ENCODE measurements at places on chromosomes 2 and 18.
A peak's percentile ranks its signal among the peaks of the same experiment; 100 is the strongest.

DNA sequence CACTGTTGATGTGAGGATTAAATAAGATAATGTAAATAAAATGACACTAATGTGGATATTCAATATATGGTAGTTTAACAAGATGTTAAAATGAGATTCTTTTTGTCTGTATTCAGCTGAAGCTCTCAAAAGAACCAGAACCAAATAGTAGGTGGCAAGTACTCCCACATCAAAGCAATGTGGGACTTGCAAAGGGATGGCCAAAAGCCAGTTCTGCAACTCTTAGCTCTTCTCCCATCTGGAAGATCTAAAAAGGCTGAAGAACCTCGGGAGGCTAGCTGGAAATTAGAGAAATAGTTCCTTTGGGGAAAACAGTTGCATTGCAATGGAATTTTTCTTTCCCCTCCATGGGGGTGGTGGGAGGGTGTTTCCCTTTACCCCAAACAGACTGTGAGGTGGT, 48.7 kb downstream of the FBXO48 start:
- no peak for DNase-seq

- no peak for DNase-seq
Observed at GRCh38 chr2:166468124-166469024, 25.7 kb downstream of the SCN7A start.

DNA sequence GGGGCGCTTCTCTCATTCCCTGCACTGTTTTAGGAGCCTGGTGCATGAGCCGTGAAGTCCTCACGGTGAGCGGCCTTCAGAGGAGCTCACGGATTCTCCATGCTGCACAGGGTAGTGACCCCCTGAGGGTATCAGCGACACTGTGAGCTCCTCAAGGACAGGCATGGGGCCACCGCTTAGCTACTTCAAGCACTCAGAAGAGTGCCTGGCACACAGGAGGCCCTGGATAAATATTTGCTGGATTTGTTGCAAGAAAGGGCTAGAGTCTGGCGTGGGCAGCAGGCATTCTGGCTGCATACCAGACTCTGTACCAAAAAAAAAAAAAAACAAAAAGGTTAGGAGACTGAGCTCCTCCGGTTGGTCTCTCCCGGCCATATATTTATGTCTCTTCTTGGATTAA, 5.7 kb upstream of the MBP start:
- DNase-seq: no peak

- no peak for DNase-seq
Observed at GRCh38 chr2:208255557-208256106, 761 bp upstream of the IDH1 start.

DNA sequence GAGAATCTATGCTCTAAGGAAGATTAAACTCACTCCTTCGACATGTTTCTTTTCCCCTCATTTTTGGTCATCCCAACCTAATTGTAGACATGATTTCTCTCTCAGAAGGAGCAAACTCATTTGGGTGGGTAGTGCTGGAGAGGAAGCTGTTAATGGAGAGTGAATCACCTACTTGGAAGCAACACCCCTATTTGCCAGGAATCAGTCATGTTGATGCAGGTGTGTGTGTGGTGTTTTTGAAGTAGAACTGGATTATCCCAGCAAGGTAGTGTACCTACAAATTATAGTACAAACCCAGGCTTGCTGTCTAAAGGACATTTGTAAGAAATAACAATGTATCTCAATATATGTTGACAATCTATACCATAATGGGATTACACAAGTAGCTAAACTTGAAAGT, 186.4 kb downstream of the EPHA4 start:
- DNase-seq: no peak

GRCh38 chr2:2912293-2912692, 465.3 kb downstream of the EIPR1 start:
- no peak for DNase-seq

DNA sequence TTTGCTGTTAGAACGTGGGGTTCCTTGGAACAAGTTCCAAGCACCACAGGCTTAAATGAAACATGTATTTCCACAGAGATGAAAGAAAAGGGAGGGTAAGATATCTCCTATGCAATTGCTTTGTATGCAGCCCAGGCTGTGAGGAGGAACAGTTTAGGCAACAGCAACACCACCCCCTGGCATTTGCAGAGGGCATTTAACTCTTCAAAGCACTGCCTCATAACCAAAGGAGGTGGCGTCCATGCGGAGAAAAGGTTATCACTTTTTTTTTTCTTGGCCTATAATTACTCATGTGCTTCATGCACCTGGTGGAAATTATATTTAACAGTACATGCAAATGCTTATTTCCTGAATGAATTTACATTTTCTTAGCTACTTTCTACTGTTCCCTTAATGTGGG, 286.0 kb downstream of the LPIN1 start:
- peak; percentile 54 for DNase-seq

- no peak for DNase-seq
Observed at GRCh38 chr2:63654959-63655358, 66.2 kb downstream of the MDH1 start.

DNA sequence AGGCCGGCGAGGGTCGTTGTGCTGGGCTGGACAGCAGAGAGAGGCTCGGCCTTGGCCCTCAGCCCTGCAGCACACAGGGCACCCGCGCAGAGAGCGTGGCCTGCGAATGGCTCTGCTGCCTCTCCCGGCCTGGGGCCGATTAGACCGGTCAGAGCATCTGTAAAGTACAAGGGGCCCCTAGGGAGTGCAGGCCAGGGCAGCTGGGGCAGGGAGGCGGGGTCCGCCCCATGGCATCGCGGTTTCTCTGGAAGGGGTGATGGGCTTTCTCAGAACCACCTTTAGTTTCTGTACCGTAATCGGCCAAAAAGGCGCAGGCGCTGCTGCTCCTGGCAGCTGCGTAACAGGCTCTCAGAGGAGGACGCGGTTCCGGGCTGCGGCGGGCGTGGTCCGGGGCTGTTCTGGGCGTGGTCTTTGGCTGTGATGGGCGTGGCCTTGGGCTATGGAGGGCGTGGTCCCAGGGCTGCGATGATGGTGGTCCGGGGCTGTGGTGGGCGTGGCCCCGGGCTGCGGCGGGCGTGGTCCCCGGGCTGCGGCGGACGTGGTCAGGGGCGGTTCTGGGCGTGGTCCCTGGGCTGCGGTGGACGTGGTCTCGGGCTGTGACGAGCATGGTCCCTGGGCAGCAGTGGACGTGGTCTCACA, 1.5 kb upstream of the GPR148 start:
- DNase-seq: peak; percentile 70

- no peak for DNase-seq
Observed at GRCh38 chr2:9991221-9991620, 39.7 kb downstream of the GRHL1 start.

Data from spinal cord (tissue), 10 donors.